ENCODE measurements at places on chromosomes 12 and 14. TPM values are rescaled to one million over a fixed set of nuclear protein-coding genes. Genes with fewer than 3 reads are reported as not detected.

Gene NAV3
- total RNA-seq, result 2.4 TPM

Gene KRT80
- 0.26 TPM for total RNA-seq

Gene ACOT6
- total RNA-seq, result not detected

Gene LRTM2
- total RNA-seq, result not detected

Gene PTHLH
- not detected for total RNA-seq

Gene EXOC3L4
- not detected for total RNA-seq

Gene NUMB
- total RNA-seq, result 14.3 TPM

Gene SIX6
- total RNA-seq, result 0.32 TPM

Gene TMEM260
- total RNA-seq, result 4.7 TPM

DNA sequence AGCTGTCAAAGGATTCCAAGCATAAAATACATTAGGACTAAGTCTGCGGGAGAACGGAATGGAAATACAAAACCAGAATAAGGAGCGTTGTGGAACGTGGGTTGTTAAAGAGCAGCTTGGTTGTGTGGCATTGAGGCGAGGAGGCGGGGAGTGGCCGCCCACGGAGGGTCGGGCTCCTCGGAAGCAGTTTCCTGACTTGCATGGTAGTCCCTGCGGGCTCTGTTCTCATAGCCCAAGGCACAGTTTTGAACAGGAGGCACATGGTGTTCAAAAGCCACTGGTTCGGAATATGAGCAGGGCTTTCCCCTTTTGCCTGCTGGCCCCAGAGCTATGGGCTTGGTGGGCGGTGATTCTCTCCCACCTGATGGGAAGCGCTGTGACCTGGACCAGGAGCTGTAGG lies 12.2 kb downstream of the DDX51 start:
- DNase-seq, result no peak

GRCh38 chr14:73452341-73453186 lies 5.8 kb downstream of the NUMB start:
- DNase-seq, result no peak

DNA sequence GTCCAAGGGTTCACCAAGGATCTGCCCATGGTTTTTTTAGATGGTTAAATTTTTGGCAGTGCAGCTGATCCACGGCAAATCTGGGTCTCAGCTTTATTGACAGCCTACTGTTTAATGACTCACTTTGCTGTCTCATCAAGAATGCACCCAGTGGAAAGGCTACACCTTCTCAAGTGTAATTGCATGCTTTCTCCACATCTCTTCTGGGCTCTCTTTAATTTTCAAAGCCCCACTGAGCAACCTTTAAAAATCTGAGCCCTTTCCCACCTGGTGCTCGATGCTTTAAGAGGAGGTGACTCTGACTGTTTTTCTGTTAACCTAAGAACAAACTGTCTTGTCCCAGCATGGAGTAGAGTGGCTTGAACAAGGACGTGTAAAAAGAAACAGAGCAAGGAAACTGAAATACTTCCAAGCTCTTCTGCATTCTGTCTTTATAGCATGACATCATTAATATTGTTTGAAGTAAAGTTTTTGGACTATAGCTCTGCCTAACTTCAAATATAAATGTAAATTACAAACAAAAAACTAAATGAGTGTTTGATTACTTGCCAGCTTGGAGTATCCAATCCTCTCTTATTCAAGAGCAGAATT lies 214.2 kb upstream of the KRR1 start:
- DNase-seq, result no peak

GRCh38 chr14:72164420-72165228 lies 232.4 kb downstream of the RGS6 start:
- no peak for DNase-seq

DNA sequence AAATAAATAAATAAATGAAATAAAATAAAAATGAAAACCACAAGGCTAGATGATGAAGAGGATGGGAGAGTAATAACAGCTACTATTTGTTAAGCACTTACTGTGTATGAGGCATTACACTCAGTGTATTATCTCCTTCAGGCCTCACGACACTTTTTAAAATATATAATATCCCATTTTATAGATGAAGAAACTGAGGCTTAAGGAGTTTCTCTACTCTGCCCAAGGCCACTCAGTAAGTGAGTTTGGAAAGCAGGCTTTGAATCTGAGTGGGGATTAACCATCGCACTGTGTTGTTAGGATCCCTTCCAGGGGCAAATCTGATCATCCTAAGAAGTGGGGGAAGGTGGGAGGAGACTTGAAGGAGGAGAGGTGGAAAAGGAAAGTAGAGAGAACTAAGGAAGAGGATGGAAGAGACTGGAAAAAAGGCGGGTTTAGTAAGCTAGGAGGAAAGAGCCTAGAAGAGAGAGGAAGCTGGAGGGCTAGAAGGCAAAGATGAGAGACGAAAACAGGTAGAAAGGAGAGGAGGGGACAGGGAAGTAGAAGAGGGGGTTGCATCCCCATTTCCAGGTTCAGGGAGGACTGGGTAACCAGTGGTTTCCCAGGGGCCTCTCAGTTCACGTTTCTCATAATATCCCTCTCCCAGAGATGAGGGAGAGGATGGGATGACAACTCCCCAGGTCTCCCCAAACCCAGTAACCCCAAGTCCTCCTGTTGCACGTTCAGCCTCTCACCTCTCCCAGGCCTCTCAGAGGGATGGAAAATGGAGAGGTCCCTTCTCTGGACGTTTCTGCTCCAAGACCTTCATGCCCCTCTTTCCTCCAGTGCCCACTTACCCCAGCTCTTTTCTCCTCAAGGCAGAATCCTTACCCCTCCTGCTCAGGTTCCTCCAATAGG lies 1.7 kb downstream of the STAT6 start:
- DNase-seq, result no peak

- DNase-seq, result no peak
These were observed 11.8 kb downstream of the MTERF2 start for GRCh38 chr12:106975098-106975497.

- peak; percentile 54 for DNase-seq
These were observed 6.1 kb downstream of the CCDC184 start for GRCh38 chr12:48189331-48190125.

DNA sequence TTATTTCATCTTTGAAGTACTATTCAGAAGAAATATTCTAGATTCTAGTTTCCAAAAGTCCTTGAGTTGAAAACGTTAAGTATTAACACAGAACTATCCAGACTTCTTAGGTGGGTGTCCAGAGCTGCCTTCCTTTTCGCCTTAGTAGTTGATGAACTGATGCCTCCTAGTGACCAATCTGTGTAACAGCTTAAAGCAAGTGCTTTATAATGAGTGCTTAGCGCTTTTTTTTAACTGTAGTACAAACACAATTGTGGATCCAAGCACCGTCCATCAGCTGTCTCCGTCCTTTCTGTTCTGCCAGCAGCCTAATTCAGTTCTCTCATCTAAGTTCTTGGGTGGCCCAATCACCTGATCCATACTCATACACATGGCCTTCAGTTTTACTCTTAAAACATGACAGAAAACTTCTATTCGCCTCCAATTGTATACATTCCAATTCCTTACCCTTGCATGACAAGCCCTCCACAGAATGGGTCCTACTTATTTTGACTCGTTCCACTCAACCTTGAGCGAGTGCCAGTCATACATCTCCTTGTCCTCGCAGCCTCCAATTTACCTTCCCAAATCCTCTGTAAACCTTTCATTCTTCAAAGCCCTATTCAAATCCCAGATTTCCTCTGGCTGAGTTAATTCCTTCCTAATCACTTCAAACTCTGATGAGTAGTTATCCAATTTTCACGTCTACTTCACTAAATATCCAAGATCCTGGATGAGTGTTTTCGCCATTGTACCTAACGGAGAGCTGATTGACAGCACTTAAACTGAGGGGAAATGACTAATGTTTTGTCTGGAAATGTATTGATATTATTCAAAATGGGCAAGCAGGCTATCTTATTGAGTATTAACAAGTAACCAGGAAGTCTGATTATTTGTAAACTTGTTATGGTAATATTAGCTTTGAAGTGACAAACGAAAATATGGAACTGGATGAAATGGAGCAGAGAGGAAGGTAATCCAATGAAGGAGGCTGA lies 5.8 kb upstream of the PHLDA1 start:
- DNase-seq, result no peak

- no peak for DNase-seq
These were observed 143.4 kb upstream of the CPSF6 start for GRCh38 chr12:69095765-69096477.

DNA sequence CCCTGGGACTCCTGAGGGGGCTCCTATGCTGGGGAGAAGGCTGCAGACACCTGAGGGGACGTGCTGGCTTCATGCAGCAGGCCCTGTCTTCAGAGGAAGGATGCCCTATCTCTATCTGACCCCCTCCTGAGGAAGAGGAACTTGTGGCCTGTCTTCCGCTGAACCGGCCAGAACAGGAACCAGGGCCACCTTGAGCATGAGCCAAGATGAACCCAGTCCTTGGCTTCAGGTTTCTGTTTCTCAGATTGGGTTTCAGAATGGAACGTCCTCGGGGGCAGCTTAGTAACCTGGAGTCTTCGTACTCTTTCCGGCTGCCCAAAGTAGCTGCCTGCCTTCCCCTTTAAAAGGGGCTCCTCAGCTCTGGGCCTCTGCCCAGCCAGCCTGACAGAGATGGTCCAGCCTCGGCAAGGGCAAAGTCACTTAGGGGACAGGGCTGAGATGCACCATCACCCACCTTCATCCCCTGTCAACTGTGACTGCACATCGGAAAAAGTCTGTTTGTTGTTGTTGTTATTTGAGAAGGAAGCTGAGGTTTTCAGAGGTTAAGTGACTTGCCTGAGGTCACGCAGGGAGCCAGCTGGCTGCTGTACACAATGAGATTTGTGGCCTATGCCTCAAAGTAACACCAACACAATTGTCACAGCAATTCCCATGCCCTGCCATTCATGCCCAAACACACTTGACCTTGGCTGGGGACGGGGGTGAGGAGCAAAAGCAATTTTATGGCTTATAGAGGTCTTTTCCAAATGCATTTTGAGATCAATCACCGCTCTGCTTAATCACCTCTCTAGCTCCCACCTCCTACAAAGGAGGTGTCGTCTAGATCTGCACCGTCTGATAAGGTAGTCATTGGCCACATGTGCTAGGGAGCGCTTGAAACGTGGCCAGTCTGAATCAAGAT lies 13.4 kb downstream of the ASB2 start:
- peak; percentile 86 for DNase-seq

DNA sequence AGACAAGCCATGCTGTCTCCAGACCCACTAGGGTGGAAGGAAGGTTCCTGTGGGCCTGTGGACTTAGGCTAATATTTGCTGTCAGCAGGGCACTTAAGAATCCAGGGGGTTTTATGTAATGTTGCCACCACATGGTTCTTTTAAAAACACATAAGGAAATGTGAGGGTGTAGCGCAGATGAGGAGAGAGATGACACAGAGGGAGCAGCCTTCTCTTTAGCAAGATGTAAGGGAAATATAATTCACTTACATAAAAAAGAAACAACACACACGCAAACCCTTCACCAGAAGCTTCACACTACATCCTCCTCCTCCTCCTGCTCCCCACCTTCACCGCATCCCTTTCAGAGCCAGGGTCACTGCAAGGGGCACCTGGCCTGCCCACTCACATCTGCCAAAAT lies 4.9 kb upstream of the PIP4K2C start:
- DNase-seq, result no peak

DNA sequence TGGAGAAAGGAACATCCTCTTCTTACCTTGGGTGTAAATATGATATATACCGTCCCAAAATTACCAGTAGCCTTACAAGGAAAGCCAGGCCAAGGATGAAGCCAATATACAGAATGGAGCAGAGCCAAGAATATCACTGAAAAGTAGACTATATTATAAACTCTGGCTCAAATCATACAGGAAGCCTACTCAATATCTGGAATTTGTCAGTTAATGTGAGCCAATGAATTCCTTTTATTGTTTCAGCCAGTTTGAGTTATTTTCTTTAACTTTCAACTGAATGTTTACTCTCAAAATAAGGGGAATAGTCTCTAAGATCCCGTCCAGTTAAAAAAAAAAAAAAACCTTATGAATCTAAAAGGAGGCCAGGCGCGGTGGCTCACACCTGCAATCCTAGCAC lies 9.8 kb upstream of the DENND5B start:
- no peak for DNase-seq

DNA sequence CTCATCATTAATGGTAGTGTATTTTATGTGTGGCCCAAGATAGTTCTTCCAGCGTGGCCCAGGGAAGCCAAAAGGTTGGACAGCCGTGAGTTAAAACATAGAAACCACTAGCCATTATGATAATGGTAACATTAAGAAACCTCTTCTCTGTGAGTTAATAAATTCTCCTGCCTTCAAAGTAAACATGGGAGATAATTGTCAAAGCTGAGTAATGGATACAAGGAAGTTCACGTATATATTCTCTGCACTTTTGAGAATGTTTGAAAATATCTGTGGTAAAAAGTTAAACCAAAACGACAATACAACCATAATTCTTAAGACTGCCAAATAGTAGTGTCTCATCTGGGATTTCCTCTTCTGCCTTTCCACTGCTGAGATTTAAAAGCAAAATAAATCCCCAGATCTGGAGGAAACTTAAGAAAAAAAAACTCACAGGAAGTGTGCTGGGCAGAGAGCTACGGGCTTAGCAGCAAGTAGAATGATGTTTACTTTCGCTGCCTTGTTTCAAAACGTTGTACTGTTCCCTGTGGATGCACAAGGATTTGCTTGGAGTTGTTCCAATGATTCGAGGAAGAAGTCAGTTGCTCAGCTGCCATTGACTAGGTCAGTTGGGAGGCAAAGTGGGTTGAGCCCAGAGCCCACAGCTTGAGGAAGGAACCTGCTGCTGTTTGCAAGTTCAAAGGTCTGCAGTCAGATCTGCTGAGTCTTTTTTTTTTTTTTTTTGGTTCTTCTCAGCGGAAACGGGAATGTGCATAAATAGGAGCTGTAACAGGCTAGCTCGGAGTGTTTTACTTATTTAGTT lies 1.7 kb downstream of the TPCN1 start:
- DNase-seq, result peak; percentile 89

GRCh38 chr12:104292872-104293794 lies 10.4 kb upstream of the EID3 start:
- no peak for DNase-seq

DNA sequence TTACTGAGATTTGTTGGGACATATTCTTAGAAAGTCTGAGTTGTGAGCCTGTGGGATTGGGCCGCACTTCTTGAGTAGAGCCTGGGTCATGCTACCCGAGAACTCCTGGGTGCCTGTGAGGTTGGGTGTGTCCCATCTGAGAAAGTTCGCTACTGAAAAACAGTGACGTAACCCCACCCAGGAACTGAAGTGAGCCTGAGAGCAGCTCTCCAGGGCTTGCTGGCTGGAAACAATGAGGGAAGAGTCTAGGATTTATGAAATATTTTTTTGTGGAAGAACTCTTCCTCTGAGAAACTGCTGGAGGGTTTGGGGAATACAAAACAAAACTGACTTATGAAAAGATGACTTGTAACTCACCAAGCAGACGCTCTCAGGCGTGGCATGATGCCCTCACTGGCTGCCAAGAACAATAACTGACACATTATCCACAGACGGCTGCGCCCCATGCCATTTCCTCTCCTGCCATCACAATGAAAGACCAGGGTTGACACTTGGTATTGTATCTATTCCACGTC lies 69.2 kb downstream of the RASSF3 start:
- DNase-seq, result peak; percentile 36

- no peak for DNase-seq
These were observed 39.5 kb downstream of the PAX9 start for GRCh38 chr14:36701132-36701531.

DNA sequence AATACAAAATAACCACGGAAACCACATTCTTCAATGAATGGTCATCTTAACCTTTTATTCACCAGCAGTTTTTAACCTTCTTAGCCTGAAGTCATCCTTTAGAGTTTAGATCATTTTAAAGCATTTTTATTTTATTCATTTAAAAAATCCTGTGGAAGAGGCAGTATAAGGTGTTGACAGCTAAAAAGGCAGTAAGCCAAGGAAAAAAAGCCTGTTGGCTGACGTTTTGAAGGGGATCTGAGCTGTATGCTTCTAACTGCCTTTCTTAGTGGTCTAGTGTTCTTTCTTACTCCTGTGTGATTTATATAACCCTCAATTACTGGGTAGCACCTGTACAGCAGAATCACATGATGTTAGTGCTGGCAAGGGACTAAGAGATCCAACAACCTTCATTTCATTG lies 438.3 kb upstream of the SEL1L start:
- no peak for DNase-seq

Measured in gastrocnemius medialis (tissue), 4 donors.